Activated T-cell treated with anti-CD3 and anti-CD28 coated beads for 1 hour (primary cell): ENCODE measurements at places on chromosomes 3 and 15.

- DNase-seq = no peak
These were observed 172.4 kb downstream of the OXSM start for GRCh38 chr3:25962255-25962654.

GRCh38 chr15:98955961-98956723, 51.5 kb downstream of the PGPEP1L start:
- DNase-seq = no peak

GRCh38 chr3:187145149-187145895, 6.0 kb upstream of the RPL39L start:
- no peak for DNase-seq

DNA sequence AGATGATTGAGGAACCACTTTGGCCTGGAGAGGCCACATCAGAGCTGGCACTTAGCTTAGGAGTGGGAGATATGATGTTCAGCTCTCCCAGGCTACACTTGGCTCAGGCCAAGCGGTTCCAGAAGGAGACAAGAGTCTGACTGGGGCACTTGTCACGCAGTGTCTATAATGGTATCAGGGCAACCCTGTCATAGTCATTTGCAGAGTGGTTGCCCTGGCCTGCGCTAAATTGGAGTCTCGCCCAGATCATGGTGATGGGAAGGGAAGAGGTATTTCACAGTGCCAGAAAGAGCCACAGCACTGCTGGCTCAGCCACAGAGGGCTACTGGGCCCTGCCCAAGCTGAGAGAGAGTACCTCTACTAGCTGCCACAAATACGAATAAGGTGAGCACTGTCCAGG, 186.9 kb upstream of the CRBN start:
- no peak for DNase-seq

DNA sequence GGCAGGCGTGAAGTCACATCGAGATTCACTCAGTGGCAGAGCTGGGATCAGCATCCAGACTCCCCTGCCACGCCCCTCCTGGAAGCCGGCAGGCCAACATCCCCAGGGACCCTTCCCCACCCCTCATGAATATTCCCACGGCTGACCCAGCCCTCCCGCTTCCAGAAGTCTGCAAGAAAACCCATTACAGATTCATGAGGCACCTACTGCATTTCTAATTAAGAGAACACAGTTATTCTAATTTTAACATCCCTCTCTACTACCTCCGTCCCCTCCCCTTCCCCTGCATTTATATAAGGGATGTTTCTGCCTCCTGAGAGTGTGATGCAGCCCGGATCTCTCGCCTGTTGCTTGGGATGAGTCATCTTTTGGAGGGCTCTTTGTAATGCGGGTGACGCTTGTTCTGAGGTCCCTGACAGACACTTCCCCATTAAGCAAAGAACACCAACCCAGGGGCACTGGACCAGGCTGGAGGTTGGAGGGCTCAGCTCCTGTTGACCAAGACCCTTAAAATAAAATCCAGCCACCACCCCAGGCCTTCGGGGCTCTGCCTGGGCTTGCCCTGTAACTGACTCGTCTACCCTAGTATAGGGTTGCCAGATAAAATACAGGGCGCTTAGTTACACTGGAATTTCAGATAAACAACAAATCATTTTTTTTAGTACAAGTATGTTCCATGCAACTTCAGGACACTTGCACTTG, 118.7 kb downstream of the NUP210 start:
- DNase-seq = no peak

GRCh38 chr3:66997560-66998112, 471 bp upstream of the KBTBD8 start:
- DNase-seq = no peak

GRCh38 chr15:48781481-48782081, 29.3 kb downstream of the CEP152 start:
- no peak for DNase-seq

DNA sequence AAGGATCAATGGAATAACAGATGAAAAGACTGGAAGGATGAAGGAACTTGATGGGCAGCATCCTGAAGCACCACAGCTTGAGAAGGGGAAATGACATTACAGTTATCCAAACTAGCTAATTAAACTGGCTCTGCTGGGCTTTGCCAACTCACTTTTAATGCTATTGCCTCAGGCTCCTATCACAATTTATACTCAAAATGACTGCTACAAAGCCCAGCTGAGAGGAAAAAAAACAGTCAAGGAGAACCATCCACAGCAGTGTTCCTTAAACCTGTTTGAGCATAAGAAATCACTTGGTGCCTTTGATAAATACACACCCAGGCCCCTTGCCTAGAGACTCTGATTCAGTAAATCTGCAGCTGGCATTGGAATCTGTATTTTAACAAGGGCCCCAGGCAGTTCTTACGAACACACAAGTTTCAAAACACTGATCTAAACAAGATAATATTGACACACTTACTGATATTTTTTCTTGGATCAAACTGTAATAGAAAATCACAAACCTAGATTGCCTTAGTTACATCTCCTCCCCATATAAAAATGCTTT, 85.8 kb downstream of the MB21D2 start:
- DNase-seq = no peak

DNA sequence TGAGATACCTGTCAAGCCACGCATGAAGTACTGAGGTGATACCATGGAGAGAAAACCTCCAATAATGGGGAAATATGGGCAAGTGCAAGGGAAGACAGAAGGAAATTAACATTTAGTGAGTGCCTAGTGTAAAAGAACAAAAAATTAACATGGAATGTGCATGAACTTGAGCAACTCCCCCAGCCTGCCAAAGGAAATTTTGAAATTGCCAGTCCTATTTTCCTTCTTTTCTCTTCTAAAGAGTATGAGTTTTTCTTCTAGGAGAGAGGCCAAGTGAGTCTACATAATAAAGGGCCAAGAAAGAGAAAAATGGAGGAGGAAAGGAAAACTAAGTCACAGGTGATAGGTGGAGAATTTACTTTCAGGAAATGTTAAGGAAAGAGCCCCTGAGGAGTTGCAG, 602.4 kb upstream of the MDFIC2 start:
- DNase-seq = no peak

GRCh38 chr15:69468241-69469121, 15.9 kb downstream of the RPLP1 start:
- DNase-seq = peak; percentile 67

- DNase-seq = no peak
These were observed 14.7 kb downstream of the FHIT start for GRCh38 chr3:61236556-61236955.

DNA sequence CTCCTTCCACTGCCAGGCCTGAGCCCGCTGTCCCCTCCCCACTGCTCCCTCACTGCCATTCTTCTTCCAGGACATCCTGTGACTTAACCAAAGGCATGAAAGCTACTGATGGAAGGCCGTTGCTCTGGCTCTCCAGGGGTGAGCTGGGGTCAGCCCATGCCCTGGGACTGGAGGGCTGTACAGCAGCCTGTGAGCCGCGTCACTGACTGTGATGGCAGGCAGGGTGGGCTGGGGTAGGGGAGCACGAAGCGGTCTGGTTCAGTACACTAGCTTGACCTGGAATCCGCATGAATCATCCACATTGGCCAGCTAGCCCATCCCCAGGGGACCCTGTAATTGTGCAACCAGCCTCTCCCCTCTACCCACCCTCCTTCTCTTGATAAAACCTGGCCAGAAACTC, 30.8 kb downstream of the CORO2B start:
- no peak for DNase-seq

GRCh38 chr15:78391781-78392180, 46.2 kb upstream of the IREB2 start:
- DNase-seq = no peak

GRCh38 chr3:31277582-31277981, 255.1 kb upstream of the STT3B start:
- no peak for DNase-seq

- DNase-seq = no peak
These were observed 78.7 kb downstream of the KLF13 start for GRCh38 chr15:31405200-31405920.

DNA sequence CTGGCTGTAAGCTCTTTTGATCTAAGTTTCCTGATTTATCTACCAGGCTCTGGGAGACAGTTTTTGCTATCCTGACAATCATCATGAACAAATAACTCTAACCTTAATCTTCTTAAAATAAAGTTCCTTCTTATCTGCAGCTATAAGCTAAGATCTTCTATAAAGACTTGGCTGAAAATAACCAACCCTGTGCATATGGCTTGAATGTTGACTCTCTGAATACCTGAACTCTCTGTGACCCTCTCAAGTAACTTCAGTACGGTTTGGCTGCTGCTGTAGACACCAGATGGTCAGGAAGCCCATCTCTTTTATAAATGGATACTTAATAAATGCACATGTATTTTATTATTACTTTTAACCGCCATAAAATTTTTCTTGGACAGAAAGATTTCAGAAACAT, 412.4 kb upstream of the CBLB start:
- DNase-seq = no peak

- DNase-seq = no peak
These were observed 31.8 kb downstream of the TTC14 start for GRCh38 chr3:180633722-180634121.

DNA sequence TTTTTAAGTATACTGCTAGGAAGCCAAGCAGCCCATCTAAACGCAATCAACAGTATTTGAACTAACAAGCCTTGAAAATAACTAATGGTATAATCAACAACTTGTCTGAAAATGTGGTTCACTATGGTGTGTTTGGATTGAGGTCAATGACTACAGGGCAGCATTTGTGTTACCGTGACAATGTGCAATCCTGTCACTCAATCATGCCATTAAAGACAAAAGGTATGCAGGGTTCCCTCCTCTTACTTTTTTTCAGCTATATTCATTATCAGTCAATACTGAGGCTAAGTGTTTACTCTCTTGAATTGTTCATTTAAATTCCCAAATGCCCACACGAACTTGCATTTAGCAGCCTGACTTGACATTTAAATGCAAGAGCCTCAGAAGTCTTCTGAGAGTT, 1099.3 kb upstream of the EPHA6 start:
- no peak for DNase-seq

DNA sequence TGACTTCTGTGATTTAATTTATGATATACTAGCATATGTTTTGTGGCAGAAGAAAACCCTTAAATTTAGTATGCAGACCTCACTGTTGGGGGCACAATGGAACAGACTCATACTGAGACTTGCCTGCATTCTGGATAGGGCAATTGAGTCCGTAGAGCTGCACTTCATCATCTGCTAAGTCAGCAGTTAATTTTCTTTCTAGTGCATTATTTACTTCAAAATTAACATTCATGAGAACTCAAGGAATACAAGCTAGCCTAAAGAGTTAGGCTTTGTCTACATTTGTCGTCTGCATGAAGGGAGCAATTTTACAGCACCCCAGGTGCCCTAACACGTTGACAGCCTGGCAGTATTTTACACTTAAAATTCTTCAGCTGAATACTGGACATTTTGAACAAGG, 345.5 kb downstream of the CHL1 start:
- no peak for DNase-seq

DNA sequence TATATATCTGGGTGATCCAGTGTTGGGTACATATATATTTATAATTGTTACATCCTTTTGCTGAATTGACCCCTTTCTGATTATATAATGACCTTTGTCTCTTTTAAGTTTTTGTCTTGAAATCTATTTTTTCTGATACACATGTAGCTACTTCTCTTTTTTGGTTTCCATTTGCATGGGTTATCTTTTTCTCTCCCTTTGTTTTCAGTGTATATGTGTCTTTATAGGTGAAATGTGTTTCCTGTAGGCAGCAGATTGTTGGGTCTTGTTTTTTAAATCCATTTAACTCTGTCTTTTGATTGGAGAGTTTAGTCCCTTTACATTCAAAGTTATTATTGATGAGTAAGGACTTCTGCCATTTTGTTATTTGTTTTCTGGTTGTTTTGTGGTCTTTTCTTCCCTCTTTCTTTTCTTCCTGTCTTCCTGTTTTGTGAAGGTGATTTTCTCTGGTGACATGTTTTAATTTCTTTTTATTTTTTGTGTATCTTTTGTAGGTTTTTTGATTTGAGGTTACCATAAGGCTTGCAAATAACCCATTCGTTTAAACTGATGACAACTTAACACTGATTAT, 56.8 kb downstream of the STARD9 start:
- DNase-seq = no peak

GRCh38 chr3:55571913-55572312, 84.8 kb upstream of the WNT5A start:
- DNase-seq = no peak

DNA sequence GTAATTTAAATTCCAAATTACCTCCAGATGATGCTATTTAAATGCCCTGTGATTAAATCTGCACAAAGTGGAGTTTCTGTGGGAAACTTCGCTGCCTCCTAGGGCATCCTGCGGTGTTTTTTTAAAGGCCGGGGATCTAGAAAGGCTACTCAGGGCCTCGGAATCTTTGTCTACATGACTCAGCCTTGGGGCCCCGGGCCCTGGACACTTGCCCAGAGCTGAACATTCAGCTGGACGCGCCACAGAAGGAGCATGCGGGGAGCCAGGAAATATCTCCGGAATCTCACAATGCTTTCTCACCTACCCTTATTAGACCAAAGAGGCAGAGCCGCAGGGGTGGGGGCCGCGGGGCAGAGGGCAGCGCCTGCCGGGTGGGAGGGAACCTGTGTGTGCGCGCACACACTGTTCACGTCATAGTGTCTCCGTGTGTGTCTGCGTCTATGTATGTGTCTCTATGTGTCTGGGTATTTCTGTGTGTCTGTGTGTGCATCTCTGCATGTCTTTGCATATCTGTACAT, 145.5 kb upstream of the TPM1 start:
- no peak for DNase-seq

DNA sequence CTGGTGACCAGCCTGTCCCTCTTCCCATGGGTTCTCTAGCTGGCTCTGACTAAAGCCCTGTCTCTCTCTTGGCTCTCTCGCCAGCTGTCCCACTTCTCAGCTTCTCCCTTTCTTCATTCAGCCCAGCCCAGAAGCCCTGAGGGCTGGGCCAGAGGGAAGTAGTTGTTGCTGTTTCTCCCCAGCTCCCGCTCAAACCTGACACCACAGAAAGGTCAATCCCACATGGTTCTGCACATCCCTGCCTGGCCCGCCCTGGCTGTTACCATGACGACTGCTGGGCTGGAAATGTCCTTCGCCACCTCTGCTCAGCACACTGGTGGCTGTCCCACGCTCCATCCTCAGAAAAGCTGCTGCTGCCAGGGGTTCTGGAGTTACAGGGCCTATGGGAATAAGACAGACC, 25.9 kb downstream of the CCDC32 start:
- DNase-seq = no peak

GRCh38 chr3:19931180-19931692, 2.8 kb downstream of the EFHB start:
- no peak for DNase-seq

DNA sequence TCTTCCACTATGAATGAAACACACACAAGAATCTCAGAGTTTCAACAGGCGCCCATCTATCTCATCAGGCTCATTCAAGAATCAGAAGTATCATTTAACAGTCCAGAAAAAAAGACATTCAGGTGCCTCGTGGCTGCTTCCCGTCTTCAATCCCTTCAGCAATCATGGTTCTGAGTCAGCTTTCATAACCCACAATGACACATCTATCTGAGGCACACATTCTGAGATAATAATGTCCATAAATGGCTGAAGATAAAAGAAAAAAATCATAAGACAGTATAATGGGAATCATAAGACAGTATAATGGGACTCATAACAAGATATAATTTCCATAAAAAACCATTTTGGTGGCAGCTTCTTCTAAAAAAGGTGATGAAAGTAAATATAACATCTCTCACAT, 52.4 kb downstream of the TNIK start:
- no peak for DNase-seq
